A549 treated with CpdA at 1 μM for 4 hours (cell line): ENCODE measurements at places on chromosomes 6 and 20. TPM values are rescaled to one million over a fixed set of nuclear protein-coding genes. Genes with fewer than 3 reads are reported as not detected.

Gene MCHR2
- not detected in 5 replicates for total RNA-seq

Gene DYNLT2
- total RNA-seq: 0.47 to 0.78 TPM (median 0.55 TPM) in 5 replicates

Gene CALHM6
- total RNA-seq: not detected in 5 replicates

Gene CLPSL1
- total RNA-seq: not detected in 5 replicates

Gene MYLK2
- total RNA-seq: 0.61 to 0.87 TPM (median 0.66 TPM) in 5 replicates

Gene PLAGL1
- 7.1 to 10.1 TPM (median 9.4 TPM) in 5 replicates for total RNA-seq

Gene SNAP25
- 16.3 to 20.3 TPM (median 18.9 TPM) in 5 replicates for total RNA-seq

Gene ABT1
- 11.6 to 15.3 TPM (median 14.5 TPM) in 5 replicates for total RNA-seq

Gene CCN2
- 19.2 to 27.8 TPM (median 21.9 TPM) in 5 replicates for total RNA-seq

Gene FRK
- total RNA-seq: 1.4 to 1.8 TPM (median 1.5 TPM) in 5 replicates

Gene ADGRF5
- not detected in 5 replicates for total RNA-seq

Gene PLCG1
- total RNA-seq: 26.0 to 51.7 TPM (median 38.7 TPM) in 5 replicates

Gene B4GALT5
- 44.7 to 57.9 TPM (median 55.1 TPM) in 5 replicates for total RNA-seq

Gene FUCA2
- total RNA-seq: 52.7 to 58.0 TPM (median 54.5 TPM) in 5 replicates

Gene NUP153
- 29.4 to 33.2 TPM (median 30.4 TPM) in 5 replicates for total RNA-seq

Gene RUNX2
- 0.81 to 1.2 TPM (median 1.0 TPM) in 5 replicates for total RNA-seq

Gene ARMH2
- total RNA-seq: not detected in 5 replicates

Gene NR2E1
- total RNA-seq: 0.03 to 0.09 TPM (median 0.05 TPM) in 3 of 5 replicates, not detected in the others

Gene RIPOR3
- 0.06 to 0.09 TPM in 2 of 5 replicates, not detected in the others for total RNA-seq

Gene CGA
- total RNA-seq: 0.08 to 0.15 TPM in 2 of 5 replicates, not detected in the others

Gene PTGIS
- total RNA-seq: 0.02 TPM in 2 of 5 replicates, not detected in the others

Gene DEFB124
- not detected in 5 replicates for total RNA-seq

Gene HLA-F
- 3.2 to 5.4 TPM (median 4.9 TPM) in 5 replicates for total RNA-seq

Gene GJA10
- not detected in 5 replicates for total RNA-seq

Gene IL17F
- not detected in 5 replicates for total RNA-seq

Gene COL21A1
- 0.53 to 0.99 TPM (median 0.79 TPM) in 5 replicates for total RNA-seq

Gene F13A1
- not detected in 5 replicates for total RNA-seq

Gene ERVFRD-1
- total RNA-seq: not detected in 5 replicates

Gene KCNQ2
- 0.50 to 0.68 TPM (median 0.60 TPM) in 5 replicates for total RNA-seq

Gene OPRL1
- total RNA-seq: 0.44 to 0.76 TPM (median 0.57 TPM) in 5 replicates

Gene CRISP2
- not detected in 5 replicates for total RNA-seq

Gene FKBP1C
- total RNA-seq: 1.7 to 2.7 TPM (median 1.9 TPM) in 5 replicates

Gene NOTCH4
- total RNA-seq: 0.48 to 0.83 TPM (median 0.61 TPM) in 5 replicates
